Fibroblast of lung (primary cell): ENCODE measurements at places on chromosomes 16 and 17. TPM values are rescaled to one million over a fixed set of nuclear protein-coding genes. Genes with fewer than 3 reads are reported as not detected.

DNA sequence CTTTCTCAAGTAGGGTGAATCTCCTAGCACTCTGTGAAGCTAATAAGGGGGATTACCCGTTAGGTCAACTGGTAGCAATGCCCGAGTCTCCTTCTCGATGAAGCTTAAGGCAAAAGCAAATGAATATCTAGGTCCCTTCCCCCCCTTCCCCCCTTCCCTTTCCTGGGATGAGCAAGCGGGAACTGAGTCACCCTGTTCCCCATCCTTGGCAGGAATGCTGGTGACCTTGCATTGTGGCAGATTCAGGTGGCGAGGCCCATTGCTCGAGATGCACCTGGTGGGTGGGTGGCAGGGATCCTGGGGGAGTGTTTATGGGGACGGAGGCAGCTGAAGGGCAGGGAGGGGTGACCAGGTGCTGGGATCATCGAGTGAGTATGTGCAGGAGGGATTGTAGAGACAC, 7.1 kb downstream of the NXPH3 start:
- DNase-seq = peak; percentile 25

- DNase-seq = peak; percentile 47
Measured at GRCh38 chr17:80036715-80037477, 454 bp downstream of the CCDC40 start.

- DNase-seq = no peak
Measured at GRCh38 chr17:65058146-65058545, 1.6 kb upstream of the GNA13 start.

DNA sequence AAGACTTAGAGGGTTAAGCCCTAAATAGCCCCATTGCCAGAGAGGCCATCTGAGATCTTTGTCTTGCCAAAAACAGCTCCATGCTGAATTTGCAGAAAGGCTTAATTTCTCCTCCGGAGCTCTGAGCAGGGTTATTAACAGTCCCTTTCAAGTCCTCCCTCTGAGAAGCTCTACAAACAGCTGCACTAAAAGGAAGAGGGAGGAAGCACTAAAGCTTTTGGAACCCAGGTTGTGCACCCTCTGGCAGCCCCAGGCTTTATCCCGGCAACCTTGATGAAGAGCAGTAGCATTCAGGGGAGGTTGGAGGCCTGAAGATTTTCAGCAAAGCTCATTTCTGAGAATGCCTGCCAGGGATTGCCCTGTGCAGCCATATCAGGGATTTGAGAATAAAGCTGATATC, 554.7 kb downstream of the RBFOX1 start:
- DNase-seq = no peak

- DNase-seq = no peak
Measured at GRCh38 chr16:50547340-50548124, 664 bp upstream of the NKD1 start.

DNA sequence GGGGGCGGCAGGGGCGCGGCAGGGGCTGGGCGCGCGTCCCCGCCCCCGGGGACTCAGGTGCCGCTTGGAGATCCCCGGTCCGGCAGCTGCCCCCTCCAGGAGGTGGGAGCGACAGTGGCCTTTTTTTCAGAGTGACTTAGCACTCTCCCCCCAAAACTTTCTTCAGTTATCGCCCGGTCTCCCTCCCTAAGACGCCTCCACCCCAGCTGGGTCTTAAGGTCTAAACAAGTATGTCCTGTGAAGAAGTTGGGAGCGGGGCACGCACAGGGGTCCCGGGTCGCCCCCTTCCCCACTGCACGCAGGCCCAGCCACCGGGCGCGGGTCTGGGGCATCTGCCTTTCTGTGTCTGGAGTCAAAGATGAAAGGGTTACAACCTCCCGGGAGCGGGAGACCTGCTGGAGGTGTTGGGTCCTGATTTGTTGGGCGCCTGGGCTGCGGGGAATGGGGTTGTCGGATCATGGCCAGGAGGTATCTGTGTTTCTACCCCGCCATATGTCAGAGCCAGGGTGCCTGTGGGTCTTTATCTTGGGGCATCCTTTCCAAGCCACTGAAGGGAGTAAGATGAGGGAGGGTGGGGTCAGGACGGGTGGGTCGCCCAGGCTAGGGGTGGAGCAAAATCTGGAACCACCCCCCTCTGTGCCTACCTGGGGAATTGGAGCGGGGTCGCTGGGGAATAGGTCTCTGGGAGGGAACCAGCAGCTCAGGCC, 757 bp downstream of the FMNL1 start:
- DNase-seq = no peak

Gene TBC1D3
- total RNA-seq = not detected in 2 replicates

Gene HAS3
- total RNA-seq = 0.26 and 0.33 TPM in 2 replicates

Gene CCL8
- total RNA-seq = 0.26 and 0.50 TPM in 2 replicates
